ENCODE measurements at places on chromosomes 4 and X.

DNA sequence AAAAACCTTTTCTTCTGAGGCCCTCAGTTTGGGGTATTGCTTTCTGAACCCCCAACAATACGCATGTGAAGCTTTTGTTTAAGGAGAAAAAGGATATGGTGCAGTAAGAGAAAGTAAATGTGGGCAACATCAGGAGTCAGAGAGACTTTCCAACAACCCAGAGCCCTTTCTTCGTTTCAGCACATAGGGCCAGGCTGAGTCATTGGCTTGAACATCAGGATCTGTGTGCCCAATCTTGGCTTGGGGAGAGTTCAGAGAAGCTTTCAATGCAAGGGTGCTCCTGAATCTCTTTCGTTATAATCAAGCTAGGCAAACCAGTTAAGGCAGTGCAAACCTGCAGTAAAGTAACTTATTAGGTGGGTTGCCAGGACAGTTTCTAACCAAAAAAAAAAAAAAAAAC is 191.2 kb downstream of the FRMPD4 start:
- no peak for DNase-seq

DNA sequence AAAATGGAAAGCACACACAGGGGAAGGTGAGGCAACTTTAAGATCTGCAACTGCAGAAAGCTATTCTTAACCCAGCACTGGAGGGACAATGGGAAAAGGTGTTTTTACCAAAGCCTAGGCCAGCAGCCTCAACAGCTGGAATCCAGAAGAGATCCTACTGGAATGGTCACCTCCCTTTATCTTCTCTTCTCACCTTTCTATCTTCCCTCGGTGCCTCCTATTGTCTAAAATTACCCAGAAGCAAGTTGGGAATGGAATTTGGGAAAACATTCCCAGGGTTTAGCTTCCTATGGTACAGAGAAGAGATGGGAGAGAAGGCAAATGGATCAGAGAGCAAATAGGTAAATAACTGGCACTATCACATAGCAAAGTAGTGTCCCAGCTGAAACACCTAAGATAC is 73.1 kb downstream of the TIGD2 start:
- no peak for DNase-seq

GRCh38 chr4:169412046-169412445 is 141.3 kb upstream of the SH3RF1 start:
- DNase-seq: no peak

DNA sequence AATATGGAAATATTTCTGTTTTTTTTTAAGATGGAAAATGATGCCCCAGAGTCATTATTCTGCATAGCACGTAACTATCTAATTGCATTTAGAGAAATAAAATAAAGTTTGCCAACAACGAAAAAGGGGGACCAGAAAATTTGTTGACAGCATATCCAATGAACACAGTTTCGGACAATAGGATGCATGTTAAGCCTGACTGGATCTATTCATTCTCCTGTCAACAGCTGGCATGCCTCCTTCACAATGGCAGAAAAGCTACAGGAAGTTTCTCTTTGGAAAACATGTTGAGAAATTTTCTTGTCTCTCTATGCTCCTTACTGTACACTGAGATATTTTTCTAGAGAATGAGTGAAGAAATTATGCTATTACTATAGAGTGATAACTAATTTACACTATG is 262.5 kb downstream of the GRID2 start:
- DNase-seq: no peak

- no peak for DNase-seq
Observed at GRCh38 chr4:78428996-78429395, 122.6 kb upstream of the ANXA3 start.

GRCh38 chr4:917466-917865 is 14.7 kb downstream of the GAK start:
- DNase-seq: no peak

- peak; percentile 53 for DNase-seq
Observed at GRCh38 chrX:13101441-13102139, 57.2 kb upstream of the FAM9C start.

DNA sequence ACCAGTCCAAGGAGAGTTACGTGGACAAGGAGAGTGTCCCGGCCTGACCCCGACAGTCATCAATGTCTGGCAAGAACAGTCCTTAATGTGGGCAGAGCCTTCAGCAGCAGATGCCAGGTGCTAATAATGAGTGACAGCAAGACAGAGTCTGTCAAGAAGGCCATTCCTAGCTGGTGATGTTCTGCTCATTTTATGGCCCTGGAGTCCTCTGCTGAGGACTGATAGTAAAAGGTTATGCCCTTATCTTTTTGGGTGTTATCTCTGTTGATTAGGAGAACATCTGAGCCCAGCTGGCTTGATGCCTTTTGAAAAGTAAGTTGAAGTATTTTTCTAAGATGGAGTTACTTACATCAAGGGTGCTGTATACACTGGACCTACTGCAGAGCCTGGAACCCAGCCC is 67.3 kb downstream of the SLC34A2 start:
- DNase-seq: no peak

- no peak for DNase-seq
Observed at GRCh38 chr4:140837736-140838135, 81.6 kb upstream of the TBC1D9 start.

- no peak for DNase-seq
Observed at GRCh38 chr4:85780664-85781063, 305.7 kb downstream of the ARHGAP24 start.

DNA sequence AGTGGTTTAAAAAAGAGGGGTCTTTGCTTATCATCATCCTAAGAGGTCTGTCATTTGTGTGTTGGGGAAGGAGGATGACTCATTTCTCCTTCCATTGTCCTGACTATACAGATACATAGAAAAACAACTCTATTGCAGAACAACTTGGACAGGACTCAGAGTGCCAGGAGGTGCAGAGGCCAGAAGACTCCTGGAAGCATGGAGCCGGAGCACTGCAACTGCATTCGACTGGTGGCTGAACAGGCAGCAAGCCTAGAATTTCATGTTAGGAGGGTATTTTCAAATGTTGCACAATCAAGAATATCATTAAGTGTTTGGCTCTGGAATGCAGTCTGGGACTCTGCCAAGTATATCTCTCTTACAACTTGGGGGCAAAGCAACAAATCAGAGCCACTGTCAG is 35.0 kb upstream of the MAML3 start:
- DNase-seq: no peak

DNA sequence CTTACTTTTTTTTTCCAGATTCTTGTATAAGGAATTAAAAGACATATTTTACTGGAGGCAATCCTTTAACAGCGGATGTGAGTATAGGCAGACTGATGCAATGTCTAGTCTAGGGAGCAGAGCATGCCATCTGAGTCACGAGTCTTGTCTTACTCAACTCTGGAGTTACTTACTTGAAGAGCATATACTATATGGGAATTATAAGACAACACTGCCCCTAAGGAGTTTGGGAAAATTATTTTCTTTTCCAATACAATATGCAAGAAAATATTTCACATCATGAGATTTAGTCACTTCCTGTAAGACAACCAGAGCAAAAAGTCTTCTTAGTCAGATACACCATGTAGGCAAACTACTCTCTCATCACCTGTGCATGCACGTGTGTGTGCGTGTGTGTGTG is 537.3 kb upstream of the FTHL17 start:
- no peak for DNase-seq

DNA sequence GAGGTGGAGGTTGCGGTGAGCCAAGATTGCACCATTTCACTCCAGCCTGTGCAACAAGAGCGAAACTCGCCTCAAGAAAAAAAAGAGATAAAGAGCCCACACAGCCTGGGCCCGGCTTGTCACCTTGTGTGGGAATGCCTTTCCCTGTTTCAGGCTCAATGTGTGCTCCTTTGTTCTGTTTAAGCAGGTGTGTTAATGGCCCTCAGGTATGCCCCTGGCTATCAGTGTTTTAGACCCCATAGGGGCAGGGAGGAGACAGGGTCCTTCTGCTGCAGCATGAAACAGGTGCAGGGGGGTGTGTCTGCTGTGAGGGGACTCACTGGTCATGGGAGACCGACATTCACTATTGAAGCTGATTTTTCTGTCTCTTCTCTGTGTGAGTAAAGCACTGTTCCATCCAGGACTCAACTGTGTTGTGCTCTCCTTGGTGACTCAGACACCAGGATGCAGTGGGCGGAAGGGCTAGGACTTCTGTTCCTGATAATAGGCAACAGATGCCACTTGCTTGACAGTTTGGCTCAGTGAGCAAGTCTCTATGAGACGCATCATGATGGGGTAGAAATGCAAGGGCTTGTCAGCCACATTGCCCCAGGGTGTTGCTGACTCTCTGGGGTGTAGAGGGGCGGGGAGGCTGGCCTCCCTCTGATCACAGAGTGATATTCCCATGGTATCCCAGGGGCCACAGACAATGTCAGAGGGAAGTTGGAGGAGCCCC is 15.6 kb upstream of the LAP3 start:
- DNase-seq: no peak

GRCh38 chr4:17335371-17335770 is 176.5 kb downstream of the QDPR start:
- DNase-seq: no peak

DNA sequence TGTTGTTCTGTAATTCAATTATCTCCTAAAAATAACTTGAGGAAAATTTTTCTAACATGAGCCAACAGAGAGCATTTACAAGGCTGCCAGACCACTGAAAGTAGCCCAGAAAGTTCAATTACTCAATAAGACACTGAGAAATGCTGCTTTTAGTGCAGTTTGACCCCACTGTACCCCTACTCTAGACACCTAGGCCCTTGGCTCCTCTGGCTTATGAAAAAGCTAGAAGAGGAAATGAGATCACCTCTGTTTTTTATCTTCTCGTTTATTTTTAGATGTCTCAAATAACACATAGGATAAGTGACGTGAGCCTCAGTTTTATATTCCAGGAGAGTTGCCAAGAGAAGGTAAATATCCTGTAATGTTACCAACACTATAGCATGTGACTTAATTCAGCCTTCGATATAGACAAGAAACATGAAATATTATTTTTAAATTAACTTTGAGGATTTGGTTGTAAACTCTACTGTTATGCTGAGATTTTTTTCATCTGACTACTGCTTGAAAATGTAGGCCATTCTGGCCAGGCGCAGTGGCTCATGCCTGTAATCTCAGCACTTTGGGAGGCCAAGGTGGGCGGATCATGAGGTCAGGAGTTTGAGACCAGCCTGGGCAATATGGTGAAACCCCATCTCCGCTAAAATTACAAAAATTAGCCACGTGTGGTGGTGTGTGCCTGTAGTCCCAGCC is 24.4 kb downstream of the TNIP3 start:
- DNase-seq: no peak

- no peak for DNase-seq
Observed at GRCh38 chr4:6469898-6470501, 2.4 kb downstream of the PPP2R2C start.

DNA sequence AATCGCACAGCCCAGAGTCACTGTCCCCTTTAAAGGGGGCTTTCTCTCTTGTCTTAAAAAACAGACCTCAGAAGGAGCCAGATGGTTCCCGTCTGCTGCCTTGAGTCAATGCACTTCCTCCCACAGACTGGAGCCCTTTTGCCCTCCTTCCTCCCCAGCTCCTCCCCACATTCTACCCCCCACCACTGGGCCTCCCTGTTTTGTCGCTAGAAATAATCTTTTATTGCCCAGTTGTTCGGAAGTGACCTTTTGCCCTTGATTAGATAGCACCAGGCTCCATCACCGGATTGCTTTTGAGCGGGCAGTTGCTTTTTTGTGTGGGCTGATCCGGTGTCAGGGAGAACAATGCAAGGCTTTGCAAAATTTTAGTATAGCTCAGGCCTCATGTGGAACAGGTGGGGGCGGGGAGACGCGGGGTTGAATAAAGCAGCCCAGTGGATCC is 47.7 kb downstream of the SPRY1 start:
- peak; percentile 6 for DNase-seq

DNA sequence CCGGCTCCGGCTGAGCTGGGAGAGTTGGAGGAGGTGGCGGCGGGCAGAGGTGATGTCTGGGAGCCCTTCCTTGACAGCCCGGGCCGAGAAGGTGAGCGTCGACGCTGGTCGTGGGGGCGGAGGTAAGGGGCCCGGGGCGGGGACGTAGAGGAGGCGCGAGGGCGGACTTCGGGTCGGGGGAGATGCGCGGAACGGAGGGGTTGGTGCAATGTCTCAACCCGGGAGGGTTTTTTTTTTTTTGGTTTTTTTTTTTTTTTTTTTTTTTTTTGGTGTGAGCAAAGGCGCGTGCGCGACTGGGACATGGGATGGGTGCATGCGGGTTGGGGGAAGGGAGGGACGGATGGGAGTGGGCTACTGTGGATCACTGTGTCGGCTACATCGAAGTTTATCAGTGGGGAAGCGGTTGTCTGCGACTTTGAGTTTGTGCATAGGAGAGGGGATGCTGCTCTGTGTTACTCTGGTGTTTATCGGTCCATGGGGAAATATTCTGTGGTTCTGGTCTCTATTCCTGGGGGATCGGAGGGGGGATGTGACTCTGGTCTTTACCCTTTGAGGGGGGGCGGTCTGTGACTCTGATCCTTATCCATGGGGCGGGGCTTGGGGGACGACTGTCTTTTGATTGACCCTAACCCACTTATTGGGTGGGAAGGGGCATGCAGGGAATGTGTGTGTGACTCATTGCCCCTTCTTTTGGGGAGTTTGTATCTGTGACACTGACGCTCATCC is 537 bp downstream of the RBM10 start:
- no peak for DNase-seq

DNA sequence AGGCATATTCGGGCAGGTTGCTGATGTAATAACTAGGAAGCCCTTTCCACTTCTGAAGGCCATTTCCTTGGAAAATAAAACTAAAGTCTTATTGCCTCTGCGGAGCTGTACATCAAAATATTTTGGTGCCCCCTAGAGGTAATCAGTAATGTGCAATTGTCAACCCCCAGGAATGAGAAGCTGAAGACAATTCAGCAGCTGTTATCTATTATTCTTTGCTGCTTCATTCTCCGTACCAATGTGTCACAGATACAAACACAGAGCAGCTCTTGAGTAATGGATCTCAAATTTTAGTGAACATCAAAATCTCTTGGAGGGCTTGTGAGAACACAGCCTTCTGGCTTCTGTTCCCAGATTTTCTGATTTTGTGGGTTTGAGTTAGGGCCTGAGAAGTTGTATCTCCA is 3.5 kb upstream of the SLIT2 start:
- DNase-seq: no peak

DNA sequence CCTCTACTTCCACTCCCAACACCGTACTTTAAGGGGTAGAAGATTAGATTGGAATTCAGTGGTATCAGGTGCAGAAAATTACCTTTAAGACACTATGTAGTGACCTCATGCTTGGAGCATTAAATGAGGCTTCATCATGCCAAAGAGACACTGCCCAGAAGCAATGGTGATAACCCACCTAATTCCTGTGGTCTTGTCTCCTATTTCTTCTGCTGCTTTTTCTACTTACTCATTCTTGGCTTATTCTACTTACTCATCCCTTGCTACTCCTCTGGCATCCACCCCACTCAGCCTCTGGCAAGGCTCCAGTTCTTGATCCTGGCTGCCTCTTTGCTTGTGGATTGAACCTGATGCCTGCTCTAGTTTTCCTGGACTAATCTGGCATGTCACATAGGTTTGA is 62.3 kb upstream of the ADAMTS3 start:
- DNase-seq: no peak

All from activated CD4-positive, alpha-beta T cell treated with anti-CD3 and anti-CD28 coated beads, Interleukin-2, amount 50 U/mL, for 1 hour (primary cell).